Panc1 (cell line): ENCODE measurements at places on chromosomes 2 and 18.
A peak's percentile ranks its signal among the peaks of the same experiment; 100 is the strongest.

GRCh38 chr2:100011272-100011731, 131.1 kb downstream of the AFF3 start:
- no peak for DNase-seq

DNA sequence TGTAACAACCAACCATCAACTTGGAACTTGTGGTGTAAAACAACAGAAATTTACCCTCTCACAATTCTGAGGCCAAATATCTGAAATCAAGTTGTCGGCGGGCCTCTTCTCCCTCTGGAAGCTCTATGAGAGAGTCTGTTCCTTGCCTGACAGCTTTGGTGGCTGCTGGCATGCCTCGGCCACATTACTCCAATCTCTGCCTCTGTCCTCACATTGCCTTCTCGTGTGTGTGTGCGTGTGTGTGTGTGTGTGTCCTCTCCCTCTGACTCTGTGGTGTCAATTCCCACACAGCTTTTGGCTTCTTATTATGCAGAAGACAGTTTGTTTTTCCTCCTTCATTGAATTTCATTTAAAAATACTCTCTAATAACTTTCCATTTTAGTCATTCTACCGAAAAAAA, 50.4 kb downstream of the ZDBF2 start:
- DNase-seq = no peak

- DNase-seq = no peak
Measured at GRCh38 chr2:240832205-240832727, 12.2 kb upstream of the KIF1A start.

GRCh38 chr2:1718339-1719220, 25.7 kb downstream of the PXDN start:
- no peak for DNase-seq

DNA sequence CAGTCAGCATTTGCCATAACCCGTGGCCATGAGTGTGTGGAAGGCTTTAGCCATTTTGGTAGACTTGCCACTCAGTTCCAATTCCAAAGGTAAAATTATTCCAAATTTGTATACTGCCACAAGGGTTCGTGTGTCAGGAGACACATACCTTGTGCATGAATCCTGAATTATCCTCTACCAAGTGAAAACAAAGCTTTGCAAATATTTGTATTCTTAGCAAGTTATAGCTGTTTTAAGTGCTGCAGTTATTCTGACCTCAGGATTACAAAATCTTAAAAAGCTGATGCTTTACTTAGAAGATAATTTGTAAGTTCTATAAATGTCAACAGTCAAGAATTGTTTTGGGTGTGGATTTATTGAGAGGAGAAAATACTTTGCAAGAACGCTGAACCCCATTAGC, 100.6 kb downstream of the ANTXR1 start:
- no peak for DNase-seq

GRCh38 chr2:59737299-59737698, 816.2 kb downstream of the BCL11A start:
- DNase-seq = no peak

GRCh38 chr18:45976566-45976965, 9.4 kb upstream of the EPG5 start:
- DNase-seq = no peak

- DNase-seq = no peak
Measured at GRCh38 chr18:11167778-11168177, 18.4 kb upstream of the PIEZO2 start.

GRCh38 chr2:98569197-98569793, 39.0 kb downstream of the COA5 start:
- DNase-seq = no peak

GRCh38 chr2:28155627-28156026, 237.0 kb upstream of the FOSL2 start:
- DNase-seq = no peak

- DNase-seq = no peak
Measured at GRCh38 chr2:19611491-19612332, 253.3 kb upstream of the OSR1 start.

- no peak for DNase-seq
Measured at GRCh38 chr2:162382278-162382677, 38.3 kb downstream of the GCA start.

- DNase-seq = peak; percentile 43
Measured at GRCh38 chr2:222561817-222562645, 93.9 kb downstream of the FARSB start.

DNA sequence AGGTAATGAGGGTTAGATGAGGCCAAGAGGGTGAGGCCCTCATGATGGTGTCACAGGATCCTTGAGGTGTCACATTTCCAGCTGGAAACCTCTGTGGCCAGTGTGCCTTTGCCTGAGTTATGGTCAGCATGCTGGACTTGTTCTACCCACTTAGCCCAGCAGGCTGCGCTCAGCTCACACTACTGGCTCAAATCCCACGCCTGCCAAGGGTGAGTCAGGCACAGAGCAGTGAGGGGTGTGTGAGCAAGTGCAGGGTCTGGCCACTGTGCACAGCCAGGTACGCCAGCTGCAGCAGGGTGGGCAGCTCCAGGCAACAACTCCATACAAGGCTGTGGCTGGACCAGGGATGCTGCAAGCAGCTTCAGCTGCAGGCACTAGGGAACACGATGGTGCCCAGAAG, 616.6 kb upstream of the FSHR start:
- no peak for DNase-seq

- no peak for DNase-seq
Measured at GRCh38 chr2:215423234-215423633, 12.6 kb downstream of the FN1 start.

GRCh38 chr2:191020742-191021381, 6.9 kb upstream of the STAT1 start:
- no peak for DNase-seq

GRCh38 chr18:79221136-79221535, 151.9 kb downstream of the ATP9B start:
- DNase-seq = no peak

DNA sequence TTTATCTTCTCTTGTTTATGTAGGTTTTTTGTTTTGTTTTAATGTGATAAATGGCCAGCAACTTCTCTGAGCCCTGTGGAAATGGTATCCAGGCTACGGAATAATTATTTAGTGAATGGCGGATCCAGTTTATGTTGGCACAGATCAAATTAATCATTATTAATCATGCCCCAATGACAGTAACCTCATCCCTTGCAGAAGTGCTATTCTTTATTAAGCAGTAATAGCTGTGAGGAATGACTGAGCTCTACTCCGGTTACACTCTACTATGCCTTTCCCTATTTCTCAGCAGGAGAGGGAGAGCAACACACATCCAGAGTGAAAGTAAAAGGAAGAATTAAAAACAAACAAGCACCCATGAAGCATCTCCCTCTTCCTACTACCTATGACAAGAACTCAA, 84.8 kb downstream of the SETBP1 start:
- no peak for DNase-seq

DNA sequence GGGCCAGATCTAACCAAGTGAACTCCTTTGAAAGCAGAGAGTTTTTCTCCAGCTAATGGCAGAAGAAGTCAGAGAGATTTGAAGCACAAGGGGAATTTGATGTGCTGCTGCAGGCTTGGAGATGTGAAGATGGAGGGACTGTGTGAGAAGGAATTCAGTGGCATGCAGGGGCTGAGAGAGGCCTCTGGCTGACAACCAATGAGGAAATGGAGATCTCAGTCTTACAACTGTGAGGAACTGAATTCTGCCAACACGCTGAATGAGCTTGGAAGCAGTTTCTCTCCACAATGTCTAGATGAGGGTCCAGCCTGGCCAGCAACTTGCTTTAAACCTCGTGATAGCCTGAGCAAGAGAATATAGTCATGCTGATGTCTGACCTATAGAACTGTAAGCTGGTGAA, 224.1 kb upstream of the DPP10 start:
- DNase-seq = no peak

DNA sequence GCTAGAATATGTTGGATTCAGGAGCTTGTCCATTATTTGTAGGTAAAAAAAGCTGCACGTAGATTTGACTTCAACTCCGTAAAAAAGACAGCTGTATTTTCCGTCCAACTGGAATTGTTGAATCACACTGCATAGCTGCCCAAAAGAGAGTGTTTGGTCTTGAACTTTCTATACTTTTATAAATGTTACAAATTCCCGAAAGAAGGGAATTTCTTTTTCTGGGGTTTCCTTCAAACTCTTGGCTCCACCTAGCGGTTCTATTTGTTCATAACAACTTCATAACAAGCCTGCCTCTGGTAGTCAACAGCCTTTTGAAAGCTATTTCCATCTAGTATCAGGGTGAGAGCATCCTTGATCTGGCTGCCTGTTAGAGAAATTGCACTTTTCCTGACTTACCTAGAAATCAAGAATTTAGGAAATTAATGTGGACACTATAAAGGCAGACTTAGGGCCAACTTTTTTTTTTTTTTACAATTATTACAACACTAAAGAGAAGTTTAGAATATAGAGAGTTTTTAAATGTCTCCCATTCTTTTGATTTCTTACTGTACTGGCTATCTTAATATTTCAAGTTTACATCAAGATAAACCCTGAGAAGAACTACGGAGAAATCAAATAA, 48.1 kb downstream of the TMEM185B start:
- DNase-seq = peak; percentile 25

DNA sequence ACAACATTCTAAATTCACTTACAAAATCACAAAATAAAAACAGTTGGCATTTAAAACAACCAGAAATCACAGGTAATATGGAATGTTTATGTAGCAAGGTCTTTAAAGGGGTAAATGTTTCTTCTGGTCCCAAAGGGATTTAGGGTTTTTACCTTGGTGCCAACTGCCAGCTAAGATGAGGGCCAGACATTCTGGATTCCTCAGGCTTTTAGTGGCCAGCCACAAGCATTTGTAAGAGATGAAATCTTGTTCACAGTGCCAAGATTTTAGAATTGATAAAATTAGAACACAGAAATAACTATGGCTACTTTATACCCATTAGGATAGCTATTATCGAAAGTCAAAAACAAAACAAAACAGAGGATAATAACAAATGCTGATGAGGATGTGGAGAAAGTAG, 60.4 kb upstream of the CDKL4 start:
- DNase-seq = no peak

GRCh38 chr2:217802876-217803652, 199.7 kb downstream of the TNS1 start:
- DNase-seq = no peak

DNA sequence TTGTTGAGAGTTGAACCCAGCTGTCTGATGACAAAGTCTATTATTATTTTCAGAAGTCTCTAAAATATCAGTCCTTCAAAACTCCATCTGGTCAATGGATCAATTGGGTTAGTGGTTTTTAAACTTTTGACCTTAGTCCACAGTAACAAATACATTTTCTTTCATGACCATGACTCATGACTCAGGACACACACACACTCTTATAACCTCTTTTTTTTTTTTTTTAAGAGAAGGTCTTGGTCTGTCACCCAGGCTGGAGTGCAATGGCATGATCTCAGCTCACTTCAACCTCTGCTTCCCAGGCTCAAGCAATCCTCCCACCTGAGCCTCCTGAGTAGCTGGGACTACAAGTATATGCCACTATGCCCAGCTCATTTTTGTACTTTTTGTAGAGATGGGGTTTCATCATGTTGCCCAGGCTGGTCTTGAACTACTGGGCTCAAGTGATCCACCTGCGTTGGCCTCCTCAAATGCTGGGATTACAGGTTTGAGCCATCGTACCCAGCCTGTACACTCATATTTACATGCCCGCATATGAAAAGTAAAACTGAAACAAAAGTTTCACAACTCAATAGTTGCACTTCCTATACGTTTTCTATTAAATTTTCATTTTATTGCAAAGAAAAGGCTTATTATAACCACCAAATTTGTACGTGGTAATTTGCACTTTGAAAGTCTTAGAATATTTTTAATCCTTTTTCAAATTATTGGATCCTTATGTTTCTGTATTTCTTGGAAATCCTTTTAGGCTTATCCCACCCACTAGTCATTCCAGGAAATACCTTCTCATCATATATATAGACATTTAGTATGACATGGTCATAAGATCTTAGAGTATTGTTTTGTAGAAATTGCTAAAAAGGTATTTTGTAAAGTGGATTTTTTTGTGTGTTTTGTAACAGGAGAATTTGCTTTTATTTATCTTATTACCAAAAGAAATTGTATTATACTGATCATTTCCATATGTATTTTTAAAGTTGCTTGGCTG, 199.0 kb downstream of the LPIN1 start:
- no peak for DNase-seq

DNA sequence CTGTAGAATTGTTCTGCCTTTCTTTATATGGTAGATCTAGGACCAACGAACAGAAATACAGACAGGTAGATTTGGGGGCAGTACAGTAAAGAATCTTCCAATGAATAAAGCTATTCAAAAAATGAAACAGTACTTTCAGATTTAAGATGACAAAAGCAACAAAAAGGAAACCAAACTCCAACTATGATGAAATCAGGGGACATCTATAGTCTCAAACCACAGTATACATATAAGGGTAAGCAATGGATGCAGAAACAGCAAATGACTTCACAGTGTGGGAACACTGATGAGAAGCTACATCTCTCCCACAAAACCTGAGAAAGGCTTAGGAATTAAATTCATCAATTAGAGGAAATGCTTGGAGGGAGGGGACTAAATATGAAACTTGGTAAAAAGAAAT, 202.5 kb downstream of the CTNNA2 start:
- DNase-seq = no peak

DNA sequence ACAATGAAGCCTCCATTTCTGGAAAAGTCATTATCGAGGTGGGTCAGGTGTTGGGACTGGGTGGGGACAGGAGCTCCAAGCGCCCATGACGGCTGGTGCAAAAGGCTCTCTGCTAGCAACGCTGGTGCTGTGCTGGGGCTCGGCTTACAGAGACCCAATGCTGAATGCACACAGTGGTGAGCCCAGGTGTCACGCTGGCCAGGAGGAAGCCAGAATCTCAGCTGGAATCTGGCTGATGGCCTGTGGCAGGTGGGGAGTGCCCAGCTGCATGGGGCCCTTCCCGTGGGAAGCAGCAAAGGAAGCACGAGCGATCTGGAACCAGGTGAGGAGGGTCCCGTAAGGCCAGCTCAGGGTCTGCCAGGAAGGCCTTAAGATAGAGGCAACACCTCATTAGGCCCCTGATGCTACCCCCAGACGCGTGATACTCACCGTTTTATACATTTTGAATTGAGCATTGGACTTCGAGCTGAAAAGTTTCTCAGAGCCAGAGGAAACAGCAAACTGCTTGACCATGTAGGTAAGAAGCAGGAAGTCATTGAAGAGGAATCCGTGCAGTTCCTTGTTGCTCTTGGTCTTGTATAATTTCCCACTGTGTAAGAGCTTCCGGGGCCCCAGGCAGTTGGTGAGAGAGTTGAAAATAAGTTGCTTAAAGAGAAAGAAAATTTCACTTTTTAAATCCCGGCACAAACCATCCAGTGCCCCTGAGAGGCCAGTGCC, 34.7 kb downstream of the FAM228A start:
- DNase-seq = no peak

- DNase-seq = no peak
Measured at GRCh38 chr2:128715360-128715759, 396.7 kb upstream of the HS6ST1 start.

GRCh38 chr2:200417366-200417765, 92.5 kb downstream of the KCTD18 start:
- no peak for DNase-seq

DNA sequence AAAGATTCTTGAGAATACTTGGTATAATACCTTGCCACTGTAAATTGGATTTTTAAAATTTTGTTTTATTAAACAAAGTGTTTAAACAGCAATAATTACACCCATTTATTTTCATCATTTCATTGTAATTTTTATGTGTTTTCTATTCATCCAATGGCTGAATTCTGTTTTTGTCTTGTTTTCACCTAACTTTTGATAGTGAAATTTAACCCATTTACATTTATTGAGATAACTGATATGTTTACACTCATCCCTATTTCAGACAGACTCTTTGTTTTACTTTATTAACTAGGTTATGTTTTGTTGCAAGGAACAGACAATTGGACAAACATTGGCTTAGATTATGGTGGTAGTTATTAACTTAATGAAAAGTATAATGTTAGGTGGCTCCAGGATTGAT, 113.1 kb upstream of the REG3A start:
- no peak for DNase-seq

- DNase-seq = no peak
Measured at GRCh38 chr18:25998461-25998860, 92.0 kb downstream of the SS18 start.
